Activated CD8-positive, alpha-beta T cell treated with anti-CD3 and anti-CD28 coated beads for 36 hours (primary cell): ENCODE measurements at places on chromosomes 6 and 20. TPM values are rescaled to one million over a fixed set of nuclear protein-coding genes. Genes with fewer than 3 reads are reported as not detected.

DNA sequence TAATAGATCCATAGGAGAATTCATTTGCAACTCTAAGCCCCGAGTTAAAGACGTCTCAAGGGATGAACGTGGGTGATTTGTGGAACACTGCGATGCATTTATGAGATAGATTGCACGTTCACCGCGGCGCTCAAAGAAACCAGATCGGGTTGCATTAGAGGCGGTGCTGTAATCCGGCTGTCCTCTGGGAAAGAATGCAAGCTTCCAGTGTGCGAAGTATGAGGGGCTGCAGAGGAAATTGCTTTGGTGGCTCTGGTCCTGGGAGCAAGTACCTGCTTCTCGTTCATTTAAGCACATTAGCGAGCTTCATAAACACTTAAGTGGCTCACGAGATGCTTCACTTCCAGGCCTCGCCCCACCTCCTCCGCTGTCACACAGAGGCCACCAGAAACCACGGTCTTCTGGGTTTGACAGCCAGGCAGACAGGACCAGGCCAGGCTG is 182.3 kb downstream of the CDH4 start:
- no peak for DNase-seq

DNA sequence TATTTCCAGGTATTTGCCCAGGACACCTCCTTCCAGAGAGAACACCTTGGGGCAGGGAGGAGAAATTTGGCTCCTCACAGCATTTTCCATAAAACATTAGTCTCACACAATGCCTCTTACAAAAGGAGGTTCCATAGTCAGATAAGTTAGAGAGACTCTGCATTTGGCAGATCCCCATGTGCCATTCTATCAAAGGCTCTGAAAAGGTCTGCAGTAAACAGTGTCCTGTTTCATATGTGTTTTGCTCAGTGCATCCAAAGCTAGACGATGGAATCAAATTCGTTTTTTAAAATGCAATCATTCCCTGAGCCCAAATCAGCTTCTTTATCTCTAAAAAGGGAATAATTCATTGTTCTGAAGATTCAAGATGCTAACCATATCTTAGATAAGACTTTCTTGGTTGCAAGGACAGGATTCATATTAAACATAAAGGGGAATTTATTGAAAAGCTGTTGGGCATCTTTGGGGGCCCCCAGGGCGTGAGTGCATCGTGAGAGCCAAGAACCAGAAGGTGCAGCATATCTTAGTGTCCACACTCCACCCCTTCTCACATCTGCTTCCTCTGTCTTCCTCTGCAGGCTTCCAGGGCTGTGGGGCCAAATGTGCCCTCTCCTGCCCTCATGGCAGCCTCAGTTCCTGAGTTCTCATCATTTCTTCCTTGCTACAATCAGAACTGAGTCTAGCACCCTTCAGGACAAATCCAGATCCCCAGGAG is 41.4 kb upstream of the MLN start:
- DNase-seq, result no peak

DNA sequence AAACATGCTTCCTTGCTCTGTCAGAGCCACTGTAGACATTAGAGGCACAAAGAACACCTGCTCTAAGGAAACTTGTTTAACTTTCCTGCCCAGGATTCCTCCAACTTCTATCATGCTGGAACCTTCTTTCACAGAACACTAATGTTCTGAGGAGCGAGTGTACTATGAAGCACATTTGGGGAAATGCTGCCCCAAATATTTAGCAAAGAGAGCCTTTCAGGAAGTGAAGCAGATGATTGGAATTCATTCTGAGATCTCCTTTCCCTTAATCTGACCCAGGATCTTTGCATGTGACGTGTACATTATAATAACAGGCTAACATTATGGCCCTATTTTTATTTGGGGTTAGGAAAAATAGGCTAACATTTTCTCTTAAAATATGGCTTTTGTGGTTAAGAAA is 21.0 kb upstream of the FYN start:
- DNase-seq, result no peak

GRCh38 chr20:17916433-17916891 is 52.1 kb downstream of the SNX5 start:
- no peak for DNase-seq

The ENTPD6 gene
- 42.8 TPM for total RNA-seq

DNA sequence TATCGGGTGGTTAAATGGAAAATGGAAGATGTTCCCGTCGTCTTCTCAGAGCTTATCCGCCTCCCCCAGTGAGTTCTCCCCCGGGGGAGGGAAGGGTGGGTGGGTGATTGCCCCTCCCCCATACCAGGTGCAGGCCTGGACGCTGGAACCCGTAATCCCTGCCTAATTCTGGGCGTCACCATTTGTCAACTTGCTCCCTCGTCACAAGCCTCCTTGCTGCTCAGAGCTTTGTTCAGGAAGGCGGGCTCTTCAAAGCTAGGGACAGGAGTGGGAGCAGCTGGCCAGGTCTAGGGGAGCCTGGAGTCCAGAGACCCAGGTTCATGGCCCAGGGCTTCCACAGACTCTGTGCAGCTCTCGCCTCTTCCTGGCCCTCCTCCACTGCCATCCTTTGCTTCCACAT is 25.6 kb downstream of the CDH22 start:
- no peak for DNase-seq
